Inflammatory macrophage treated with lipopolysaccharide for 1 hour (primary cell): ENCODE measurements at places on chromosomes 5 and 9.

GRCh38 chr9:14992081-14992480 is 81.9 kb upstream of the FREM1 start:
- DNase-seq, result peak; percentile 77

GRCh38 chr5:59180515-59180914 is 597.6 kb downstream of the RAB3C start:
- no peak for DNase-seq

- DNase-seq, result no peak
These were observed 19.9 kb upstream of the TMEM250 start for GRCh38 chr9:136138566-136138965.

DNA sequence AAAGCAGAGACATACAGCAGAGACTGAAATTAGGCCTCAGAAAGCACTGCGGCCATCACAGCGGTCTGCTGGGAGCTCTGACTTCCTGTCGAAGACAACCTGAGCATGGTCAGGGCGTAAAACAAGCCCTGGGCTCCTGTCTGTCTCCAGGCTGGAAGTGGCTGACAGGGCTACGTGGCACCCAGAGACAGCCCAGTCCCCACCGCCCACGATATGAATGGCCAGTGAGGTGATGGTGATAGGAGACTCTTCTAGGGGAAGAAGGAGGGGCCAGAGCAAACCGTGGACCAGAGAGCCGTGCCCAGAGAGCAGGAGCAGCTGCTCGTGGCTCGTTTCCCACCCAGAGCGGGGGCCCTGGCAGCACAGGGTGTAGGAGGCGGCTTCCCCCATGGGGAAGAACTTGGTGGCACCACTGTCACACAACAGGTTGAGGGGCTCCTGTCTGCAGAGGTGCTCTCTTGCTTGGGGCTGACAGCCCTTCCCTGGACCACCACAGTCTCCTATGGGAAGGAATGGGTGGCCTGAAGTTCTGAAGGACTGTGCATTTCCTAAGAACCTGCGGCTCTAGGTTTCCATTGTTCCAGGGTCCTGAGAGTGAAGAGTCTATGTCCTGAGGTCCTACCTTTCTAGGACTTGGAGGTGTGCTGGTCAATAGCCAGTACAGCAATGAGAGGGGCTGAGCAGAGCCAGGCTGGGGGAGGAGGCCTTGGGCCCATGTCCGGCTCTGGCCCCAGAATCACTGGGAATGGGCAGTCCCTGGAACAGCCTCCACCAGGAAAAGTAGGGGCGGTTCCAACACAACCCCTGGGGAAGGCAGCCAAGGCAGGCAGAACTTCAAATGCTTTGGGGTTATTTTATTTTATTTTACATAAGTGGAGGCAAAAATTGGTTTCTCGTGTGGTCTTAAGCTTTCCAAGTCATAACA is 56.4 kb downstream of the BARX1 start:
- DNase-seq, result no peak

GRCh38 chr9:137740312-137740711 is 121.5 kb downstream of the EHMT1 start:
- DNase-seq, result no peak

DNA sequence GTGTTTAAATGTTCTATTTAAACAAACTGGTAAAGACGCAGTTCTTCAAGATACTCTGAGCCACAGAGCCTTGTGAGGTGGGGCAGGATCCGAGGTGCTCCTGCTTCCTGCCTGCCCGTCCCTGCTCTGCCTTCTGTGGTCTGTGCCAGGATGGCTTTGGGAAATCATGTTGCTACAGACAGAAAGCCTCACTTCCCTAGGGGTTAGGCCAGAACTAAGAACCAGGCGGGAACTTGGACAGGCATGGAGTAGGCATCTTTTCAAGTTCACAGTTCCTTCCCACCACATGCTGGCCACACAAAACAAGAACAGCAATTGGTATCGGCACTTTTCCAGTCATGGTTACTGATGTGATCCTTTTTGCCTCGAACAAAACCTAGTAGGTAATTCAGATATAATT is 67.7 kb upstream of the SPOCK1 start:
- peak; percentile 32 for DNase-seq

- no peak for DNase-seq
These were observed 57.9 kb downstream of the ABHD17B start for GRCh38 chr9:71853084-71853483.

GRCh38 chr5:179201986-179202385 is 141.8 kb downstream of the ZNF354C start:
- DNase-seq, result no peak
